ENCODE measurements at places on chromosomes 4 and X.

- no peak for DNase-seq
These were observed 282.1 kb upstream of the GIMD1 start for GRCh38 chr4:106650701-106651100.

GRCh38 chr4:132619968-132620367 lies 529.1 kb upstream of the PCDH10 start:
- DNase-seq, result no peak

DNA sequence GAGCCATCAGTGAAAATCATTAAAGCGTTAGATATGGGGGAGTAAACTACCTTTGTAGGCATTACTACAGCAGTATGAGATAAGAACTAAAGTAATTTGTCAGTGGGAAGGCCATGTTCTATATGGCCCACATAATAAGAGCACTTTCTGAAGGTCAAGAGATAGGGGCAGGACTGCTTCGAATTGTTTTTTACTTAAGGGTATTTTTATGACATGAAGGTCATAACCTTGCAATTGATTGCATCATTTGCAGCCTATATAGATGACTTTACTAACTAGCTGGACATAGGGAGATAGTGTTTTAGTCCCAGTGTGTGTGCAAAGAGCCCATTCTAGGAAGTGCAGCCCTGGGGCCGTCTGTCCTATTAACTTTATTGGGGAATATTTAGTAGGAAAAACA lies 23.6 kb upstream of the GC start:
- DNase-seq, result no peak

DNA sequence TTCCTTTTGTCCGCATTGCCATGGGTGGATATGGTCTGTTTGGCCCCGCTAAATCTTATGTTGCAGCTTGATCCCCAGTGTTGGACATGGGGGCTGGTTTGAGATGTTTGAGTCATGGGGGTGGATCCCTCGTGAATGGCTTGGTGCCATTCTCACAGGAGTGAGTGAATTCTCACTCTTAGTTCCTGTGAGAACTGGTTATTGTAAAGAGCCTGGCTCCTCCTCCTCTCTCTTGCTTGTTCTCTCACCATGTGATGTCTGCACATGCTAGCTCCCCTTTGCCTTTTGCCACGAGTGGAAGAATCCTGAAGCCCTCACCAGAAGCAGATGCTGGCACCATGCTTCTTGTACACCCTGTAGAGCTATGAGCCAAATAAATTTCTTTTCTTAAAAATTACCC lies 22.6 kb upstream of the STBD1 start:
- no peak for DNase-seq

- DNase-seq, result no peak
These were observed 413.2 kb downstream of the PPARGC1A start for GRCh38 chr4:23476515-23477090.

- DNase-seq, result no peak
These were observed 25.4 kb downstream of the ELOVL6 start for GRCh38 chr4:110172972-110173371.

DNA sequence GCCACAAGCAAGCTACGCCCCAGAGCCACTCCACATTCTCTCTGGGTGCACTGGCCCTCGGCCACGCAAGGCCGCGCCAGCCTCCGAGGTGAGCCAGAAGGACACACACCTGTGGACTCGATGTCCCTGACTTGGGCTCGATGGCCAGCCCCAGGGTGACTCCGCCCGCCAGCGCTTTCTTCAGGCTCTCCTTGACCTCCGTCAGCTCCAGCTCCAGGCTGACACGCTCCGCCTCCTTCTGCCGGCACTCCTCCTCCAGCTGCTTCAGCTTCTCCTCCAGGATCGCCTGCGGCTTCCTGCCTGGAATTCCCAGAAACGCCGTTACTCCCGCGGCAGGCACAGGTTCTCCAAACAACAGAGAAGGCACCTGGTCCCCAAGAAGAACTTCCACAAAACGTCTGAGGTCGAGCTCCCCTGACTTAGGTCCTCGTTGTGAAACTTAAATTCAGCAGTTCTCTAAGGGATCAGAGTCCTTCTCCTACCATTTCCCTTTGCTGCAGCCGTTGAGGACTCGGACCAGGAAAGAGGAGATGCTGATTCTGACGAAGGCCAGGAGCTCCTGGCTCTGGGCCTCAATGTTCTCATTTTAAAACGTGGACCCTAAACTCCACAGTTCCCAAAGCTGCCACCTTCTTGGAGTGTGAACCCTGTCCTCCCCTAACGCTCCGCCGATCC lies 166.8 kb downstream of the AFAP1 start:
- DNase-seq, result no peak

DNA sequence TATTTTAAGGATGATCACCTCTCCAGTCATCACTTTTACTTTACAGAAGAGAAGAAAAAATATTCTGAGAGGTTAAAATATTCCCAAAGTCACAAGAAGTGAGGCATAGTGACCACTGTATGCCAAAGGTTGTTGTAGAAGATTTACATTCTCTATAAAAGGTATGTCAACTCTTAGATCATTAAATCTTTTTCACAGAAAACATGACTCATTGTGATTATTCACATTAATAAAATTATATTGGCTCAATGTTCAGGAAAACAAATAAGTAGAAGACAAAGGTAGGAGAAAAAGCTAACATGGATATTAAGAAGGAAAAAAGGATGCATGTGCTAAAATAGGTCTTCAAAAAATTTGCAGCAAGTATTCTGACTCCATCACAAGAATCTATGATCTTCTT lies 82.0 kb downstream of the ADAMTS3 start:
- no peak for DNase-seq

DNA sequence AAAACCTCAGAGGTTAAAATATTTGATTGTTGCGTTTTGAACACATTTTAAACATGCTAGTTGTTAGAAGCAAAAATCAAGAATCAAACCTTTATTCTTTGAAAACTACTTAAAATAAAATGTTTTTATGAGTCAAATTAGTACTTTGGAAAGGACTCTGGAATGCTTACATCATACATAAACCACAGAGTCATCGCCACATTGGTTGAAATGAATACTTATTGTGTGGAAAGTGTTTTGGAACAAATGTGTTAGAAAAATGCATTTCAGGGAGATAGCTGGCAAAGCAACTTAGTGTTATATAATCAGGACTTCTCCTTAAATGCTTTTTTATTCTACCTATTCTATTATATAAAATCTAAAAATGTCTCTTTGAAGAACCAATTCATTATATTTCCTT lies 49.4 kb upstream of the CAMK2D start:
- DNase-seq, result no peak

GRCh38 chrX:31706466-31706865 lies 634.6 kb upstream of the FTHL17 start:
- no peak for DNase-seq

GRCh38 chrX:125205918-125206665 lies 113.6 kb upstream of the TEX13C start:
- DNase-seq, result no peak

GRCh38 chrX:38326086-38326485 lies 1.2 kb downstream of the RPGR start:
- DNase-seq, result no peak

DNA sequence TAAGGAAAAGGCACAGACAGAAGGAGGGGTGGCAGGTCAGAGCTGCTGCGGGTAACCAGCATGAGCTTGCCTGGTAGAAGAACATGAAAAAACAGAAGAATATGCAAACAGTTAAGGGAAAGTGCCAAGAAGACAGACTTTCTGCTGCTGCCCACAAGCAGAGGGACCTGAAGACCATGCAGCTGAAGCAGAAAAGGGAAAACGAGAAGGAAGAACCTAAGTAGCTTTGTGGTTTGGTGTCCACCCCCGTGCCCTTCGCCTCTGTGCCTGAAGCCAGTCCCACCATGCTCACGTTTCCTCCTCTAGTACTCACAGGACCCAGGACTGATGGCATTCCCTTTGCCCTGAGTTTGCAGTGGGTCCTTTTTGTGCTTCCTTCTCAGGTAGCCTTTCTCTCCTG lies 62.8 kb downstream of the UBA6 start:
- no peak for DNase-seq

- no peak for DNase-seq
These were observed 281.6 kb downstream of the SLC7A11 start for GRCh38 chr4:137960371-137961050.

Measured in liver (tissue), 10 donors.